ENCODE measurements at places on chromosomes 2 and 18. TPM values are rescaled to one million over a fixed set of nuclear protein-coding genes. Genes with fewer than 3 reads are reported as not detected.
A peak's percentile ranks its signal among the peaks of the same experiment; 100 is the strongest.

Gene KIF1A
- not detected for total RNA-seq

- no peak for DNase-seq
These were observed 49.6 kb upstream of the TMEM177 start for GRCh38 chr2:119629323-119629825.

Gene DNAJC27
- total RNA-seq: 5.6 TPM

Gene THUMPD2
- total RNA-seq: 7.2 TPM

GRCh38 chr18:51643483-51643882 lies 446.0 kb upstream of the MEX3C start:
- DNase-seq: no peak

Gene TCF23
- not detected for total RNA-seq

Gene SPDYA
- 0.20 TPM for total RNA-seq

GRCh38 chr2:24439280-24439970 lies 51.6 kb upstream of the NCOA1 start:
- no peak for DNase-seq

DNA sequence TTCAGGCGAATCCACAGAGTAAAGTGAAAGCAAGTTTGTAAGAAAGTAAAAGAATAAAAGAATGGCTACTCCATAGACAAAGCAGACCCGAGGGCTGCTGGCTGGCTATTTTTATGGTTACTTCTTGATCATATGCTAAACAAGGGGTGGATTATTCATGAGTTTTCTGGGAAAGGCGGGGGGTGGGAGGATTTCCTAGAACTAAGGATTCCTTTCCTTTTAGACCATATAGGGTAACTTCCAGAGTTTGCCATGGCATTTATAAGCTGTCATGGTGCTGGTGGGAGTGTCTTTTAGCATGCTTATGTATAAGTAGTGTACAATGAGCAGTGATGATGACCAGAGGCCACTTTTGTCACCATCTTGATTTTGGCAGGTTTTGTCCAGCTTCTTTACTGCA lies 59.8 kb downstream of the SLC4A3 start:
- peak; percentile 79 for DNase-seq

DNA sequence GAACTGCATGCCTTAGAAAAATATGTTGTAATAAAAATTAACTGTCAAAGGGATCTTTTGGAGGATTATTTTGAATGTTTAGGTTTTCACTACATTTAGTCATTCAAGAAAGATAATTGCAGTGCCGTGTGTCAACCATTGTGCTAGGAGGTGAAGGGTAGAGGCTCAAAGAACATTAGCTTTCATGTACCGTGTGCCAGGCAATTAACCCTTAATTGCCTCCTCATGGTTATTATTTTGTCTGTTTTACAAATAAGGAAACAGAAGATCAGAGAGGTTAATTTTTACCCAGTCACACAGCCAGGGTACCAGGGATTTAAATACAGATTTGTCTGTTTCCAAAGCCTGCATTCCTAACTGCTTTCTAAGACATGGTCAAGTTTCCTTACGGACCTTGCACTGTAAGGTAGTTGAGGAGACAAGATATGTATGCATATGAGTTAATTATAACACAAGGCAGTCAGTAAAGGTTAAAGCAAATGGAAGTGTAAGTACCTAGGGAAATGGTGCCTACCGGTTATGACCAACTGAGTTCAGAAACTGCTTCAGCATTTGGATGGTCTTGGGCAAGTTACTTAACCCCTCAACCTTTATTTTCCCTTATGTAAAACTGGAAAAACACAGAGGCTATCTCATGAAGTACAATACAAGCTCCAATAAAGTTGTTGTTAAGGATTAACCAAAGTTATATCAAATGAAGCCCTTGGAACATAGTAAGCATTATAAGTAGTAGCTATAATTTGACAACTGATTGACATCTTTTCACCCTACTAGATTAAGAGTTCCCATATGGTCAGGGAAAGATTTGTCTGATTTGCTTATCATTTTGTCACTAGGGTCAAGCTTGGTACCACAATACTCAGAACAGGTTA lies 434.9 kb downstream of the MBD2 start:
- no peak for DNase-seq

GRCh38 chr2:156652691-156653090 lies 216.5 kb downstream of the GPD2 start:
- no peak for DNase-seq

GRCh38 chr2:70822843-70823242 lies 2.4 kb upstream of the CLEC4F start:
- DNase-seq: no peak

Gene UGT1A6
- total RNA-seq: not detected

DNA sequence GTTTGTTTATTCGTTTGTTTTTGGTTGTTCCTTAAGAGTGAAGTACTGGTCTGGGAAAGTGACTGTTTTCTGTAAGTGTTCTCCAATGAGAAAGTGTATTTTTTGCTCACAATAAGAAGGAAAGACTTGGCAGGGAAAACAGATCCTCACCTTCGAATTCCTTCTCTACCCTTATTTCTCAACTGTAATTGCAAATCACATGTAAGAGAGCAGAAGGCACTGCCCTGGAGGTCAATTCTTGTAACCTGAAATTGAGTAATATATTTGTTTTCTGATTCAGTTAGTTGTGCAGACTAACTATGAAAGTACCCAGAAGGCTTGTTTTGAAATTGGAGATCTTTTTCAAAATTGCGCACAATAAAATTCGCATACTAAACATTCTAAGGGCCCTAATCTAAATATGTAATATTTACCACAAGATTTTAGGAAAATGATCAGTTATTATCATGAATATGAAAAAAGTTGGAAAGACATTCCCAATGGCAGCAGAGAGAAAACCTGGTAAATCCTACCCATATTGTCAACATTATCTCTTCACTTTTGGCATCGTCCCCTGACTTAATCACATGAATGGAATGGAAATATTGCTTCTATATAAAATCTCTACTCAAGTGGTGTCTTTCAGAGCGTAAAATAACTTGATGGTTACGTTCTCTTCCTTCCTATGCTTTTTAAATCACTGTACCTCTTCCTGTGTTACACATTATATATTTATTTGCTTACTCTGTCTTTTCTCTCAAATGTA lies 24.1 kb downstream of the TFPI start:
- DNase-seq: no peak

Gene ASB18
- total RNA-seq: not detected

GRCh38 chr2:171136024-171136423 lies 24.7 kb downstream of the TLK1 start:
- DNase-seq: no peak

Gene MC4R
- total RNA-seq: not detected

Gene ALLC
- not detected for total RNA-seq

GRCh38 chr2:128469875-128470274 lies 151.2 kb upstream of the HS6ST1 start:
- no peak for DNase-seq

Gene CHN1
- 131 TPM for total RNA-seq

DNA sequence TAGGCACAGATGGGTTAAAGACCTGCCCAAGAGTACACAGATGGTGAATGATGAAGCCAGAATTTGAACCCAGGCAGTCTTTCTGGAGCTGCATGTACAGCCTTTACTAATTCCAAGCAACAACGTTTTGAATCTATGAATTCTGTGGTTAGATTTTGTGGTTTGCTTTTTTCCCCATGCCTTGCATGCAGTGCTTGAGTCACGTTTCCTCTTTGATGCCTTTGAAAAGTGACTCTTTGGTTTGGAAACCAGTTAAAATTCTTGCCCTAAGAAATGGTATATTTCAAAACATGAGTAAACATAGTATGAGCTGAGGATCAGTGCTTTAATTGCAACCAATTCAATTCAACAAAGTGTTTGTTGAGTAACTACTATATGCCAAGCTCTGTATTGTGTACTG lies 48.2 kb upstream of the PPM1B start:
- DNase-seq: peak; percentile 81

DNA sequence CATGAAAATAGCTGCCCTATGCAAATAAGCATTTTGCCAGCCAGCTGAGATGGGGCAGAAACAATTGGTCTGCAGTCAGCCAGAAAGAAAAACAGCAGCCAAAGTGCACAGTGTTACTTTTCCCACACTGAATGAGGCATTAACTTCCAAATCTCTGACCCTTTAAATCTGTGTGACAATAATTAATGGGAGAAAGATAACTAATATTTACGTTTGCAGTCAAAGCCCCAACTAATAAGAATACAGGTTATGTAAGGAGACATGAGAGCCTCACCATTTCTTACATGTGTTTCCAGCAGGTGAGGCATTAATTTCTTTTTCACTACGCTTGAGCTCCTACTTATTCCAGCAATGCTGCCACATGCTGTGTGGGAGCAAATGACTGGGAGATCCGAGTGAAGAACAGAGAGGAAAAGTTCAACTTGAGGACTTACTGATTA lies 339.0 kb downstream of the SATB2 start:
- DNase-seq: no peak

- peak; percentile 57 for DNase-seq
These were observed 3.2 kb downstream of the PIGN start for GRCh38 chr18:62183578-62184195.

DNA sequence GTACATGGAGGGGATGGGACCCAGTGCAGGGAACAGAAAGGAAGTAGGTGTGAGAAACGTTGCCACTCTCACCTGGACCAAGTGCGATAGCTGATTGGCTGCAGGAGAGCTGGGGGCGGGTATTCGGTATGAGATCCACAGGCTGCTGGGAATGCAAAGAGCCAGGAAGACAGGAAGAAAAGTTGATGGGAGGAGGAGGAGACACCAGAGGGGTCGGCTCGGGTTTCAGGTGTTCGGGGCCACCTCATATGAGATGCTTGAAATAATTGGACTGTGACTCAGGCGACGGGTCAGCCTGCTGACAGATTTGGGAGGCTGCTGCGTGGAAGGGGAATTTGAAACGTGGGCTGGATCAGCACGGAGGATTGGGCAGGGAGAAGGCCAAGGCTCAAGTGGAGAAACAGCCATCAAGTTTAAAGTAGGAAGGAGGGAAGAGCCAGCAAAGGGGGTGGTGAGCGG lies 65.1 kb downstream of the MRPS9 start:
- DNase-seq: peak; percentile 69

DNA sequence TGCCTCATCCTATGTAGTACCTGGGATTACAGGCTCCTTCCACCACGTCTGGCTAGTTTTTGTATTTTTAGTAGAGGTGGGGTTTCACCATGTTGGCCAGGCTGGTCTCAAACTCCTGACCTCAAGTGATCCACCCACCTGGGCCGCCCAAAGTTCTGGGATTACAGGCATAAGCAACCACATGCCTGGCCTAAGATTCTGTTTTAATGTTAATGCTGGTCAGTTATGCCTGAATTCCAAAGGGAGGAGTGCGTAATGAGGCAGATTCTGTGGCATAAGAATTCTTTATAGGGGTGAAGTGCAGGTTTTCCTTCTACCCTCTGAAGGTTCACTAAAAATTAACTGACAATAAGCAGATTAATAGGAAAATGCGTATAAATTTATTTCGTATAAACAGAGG lies 1343.8 kb upstream of the LRRTM1 start:
- DNase-seq: no peak

DNA sequence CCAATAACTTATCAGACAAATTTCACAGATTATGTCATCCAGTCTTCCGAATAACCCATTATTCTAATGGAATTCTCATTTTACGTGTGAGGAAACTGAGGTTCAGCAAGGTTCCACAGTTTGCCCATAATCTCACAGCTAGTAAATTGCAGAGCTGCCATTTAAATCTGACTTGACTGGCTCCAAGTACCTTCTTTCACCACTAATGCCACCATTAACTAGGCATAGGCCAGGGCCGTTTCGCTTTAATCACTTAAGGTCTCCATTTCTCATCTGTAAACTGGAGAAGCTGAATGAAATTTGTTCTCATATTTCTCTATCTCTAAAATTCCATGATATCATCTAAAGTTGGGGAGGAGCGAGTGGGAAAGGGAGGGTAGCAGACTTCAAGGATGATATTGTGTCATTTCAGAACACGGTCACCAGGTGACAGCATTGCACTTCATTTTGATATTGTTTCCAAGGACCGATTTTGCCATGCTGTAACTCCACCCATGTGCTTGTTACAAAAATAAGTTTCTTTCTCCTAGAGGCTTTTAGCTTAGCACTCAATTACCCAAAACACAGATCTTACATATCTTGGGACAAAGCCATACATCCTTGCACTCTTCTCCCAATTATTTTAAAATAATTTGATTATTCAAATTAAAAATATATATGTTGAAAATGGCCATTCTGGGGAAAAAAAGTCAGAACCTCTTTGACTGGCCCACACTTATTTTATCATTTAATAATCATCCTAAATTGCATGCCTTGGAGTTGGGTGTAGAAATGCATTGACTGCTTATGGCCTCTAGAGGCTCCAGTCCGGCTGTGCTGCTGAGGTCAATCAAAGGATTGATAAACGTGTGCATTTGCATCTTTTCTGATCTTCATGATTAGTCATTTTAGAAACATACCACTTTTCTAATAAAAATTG lies 123.8 kb downstream of the AKAIN1 start:
- DNase-seq: peak; percentile 14

DNA sequence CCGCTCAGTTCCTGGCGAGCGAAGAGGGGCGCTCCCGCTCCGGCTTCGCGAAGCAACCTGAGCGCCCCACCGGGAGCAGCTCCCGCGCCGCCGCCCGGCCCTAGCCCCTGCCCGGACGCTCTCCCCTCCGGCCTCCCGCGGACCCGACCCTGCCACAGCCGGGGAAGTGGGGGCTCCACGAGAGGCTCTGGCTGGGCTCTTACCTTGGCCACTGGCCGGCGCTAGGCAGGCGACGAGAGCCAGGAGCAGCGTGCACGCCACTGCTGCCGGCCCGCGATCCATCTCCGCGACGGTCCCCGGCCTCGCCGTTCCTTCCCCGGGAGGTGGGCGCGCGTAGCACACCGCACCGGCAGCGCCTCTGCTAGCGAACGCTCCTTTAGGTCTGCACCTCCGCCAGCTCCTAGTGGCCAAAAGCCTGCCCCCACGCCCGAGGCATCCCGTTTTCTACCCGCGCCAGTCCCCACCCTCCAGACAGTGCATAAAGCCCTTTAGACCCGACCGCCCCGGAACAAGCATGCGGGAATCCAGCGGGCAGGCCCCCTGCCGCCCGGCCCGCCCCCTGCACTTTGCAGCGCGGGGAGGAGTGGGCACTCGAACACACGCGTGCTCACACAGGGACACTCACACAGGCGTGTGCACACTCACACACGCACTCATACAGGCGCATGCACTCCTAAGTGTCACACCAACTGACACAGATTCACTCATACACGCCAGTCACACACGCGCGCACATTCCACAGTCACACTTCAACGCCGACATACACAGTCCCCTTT lies at the start of gene LRP2:
Gene LRP2, minus strand, starts transcription at position 417 of the 776 bp plus-strand sequence. Its CDS starts 135 bp downstream, at position 282.
- DNase-seq: no peak

Gene TMEM185B
- 34.5 TPM for total RNA-seq

Gene CHRND
- total RNA-seq: not detected

GRCh38 chr2:21299411-21299810 lies 175.6 kb downstream of the TDRD15 start:
- DNase-seq: no peak

DNA sequence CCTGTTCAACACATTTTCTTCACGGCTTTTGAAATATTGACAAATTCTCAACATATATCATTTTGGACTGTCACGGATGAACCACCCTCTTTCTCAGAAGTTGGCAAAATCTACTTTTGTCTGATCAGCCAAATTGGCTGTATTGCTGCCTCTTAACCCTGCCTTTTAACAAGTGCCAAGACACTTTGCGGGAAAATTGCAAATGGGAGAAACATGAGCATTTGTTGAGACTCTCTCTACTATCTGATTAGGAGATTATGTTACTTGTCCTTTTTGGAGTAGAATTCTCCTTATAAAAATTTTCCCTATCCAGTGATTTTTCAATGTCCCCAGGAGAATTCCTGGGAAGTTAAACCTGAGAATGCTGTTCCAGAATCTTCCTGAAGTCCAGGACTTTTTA lies 256.2 kb upstream of the ZSWIM2 start:
- DNase-seq: no peak

Gene NRP2
- 57.7 TPM for total RNA-seq

Gene SATB2
- 11.8 TPM for total RNA-seq
